ENCODE measurements at places on chromosomes 3 and 15.
A peak's percentile ranks its signal among the peaks of the same experiment; 100 is the strongest.

- no peak for DNase-seq
Measured at GRCh38 chr15:91113030-91113429, 13.0 kb downstream of the SV2B start.

DNA sequence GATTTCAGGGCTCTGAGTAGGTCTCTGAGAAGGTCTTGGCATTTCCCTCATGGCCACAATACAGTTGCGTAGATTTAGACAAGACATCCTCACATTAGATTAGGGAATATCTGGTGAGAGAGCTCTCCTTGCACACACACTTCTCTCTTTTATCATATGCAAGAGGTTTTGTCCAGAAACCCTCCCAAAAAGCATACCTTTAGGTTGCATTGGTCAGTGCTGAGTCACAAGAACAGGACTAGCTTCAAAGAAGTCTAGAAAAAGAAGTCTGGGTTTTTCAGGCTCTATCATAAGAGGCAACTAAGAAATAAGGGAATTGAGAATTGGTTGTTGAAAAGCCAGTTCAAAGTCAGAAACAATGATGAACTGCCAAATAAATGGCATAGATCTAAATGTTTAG, 40.1 kb upstream of the MITF start:
- DNase-seq = no peak

DNA sequence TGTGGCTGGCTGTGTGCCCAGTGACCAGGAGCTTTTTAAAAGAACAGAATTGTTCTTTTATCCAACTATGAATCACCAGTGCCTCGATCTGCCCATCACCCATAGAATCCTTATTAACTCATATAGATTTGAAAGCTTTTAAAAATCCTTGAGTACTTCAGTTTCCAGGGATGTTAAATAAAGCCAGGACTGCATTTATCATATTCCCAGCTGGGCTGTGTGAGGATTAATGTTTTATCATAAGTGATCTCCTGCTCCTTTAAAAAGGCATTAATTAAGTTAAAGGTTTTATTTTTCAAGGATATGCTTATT, 234.0 kb downstream of the MYRIP start:
- peak; percentile 75 for DNase-seq

DNA sequence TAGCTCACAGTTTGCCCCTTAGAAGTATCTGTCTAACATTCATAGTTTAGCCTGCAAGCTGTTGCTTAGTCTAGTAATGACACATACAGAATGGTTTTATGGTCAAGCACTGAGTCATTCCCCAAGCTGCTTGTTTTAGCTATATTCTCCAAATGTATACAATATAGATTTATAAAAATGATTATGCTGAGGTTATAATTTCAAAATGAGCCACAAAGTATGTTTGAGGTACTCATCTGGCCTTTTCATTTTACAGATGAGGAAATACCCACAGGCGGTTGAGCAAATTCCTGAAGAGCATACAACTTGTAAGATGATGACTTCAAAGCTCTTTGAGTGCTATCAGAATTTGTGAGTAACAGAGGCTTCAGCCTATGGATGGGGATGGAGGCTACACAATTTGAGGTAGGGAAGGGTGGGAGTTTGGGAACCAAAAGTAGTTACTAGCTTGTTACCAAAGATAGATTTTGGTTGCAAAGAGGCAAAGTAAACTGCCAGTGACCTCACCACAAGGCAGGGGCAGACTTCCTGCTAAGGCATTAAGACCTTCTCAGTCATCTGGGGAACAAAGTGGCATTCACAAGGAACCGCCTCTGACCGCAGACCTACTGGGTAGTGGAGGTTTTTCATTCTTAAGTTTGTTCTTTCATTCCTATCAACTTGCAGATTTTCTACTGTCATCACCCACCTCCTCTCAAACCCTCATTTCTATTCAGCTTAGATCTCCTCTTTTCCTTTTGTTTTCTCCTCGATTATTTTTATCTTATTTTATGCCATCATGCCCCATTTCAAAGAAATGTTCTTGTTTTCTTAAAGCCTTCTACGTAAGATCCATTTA, 257.2 kb upstream of the NECTIN3 start:
- peak; percentile 92 for DNase-seq

GRCh38 chr3:57164657-57165573, at the start of gene IL17RD:
Gene IL17RD (minus strand): TSS chr3:57165353. CDS start chr3:57165286, 67 bp downstream.
- peak; percentile 80 for DNase-seq

DNA sequence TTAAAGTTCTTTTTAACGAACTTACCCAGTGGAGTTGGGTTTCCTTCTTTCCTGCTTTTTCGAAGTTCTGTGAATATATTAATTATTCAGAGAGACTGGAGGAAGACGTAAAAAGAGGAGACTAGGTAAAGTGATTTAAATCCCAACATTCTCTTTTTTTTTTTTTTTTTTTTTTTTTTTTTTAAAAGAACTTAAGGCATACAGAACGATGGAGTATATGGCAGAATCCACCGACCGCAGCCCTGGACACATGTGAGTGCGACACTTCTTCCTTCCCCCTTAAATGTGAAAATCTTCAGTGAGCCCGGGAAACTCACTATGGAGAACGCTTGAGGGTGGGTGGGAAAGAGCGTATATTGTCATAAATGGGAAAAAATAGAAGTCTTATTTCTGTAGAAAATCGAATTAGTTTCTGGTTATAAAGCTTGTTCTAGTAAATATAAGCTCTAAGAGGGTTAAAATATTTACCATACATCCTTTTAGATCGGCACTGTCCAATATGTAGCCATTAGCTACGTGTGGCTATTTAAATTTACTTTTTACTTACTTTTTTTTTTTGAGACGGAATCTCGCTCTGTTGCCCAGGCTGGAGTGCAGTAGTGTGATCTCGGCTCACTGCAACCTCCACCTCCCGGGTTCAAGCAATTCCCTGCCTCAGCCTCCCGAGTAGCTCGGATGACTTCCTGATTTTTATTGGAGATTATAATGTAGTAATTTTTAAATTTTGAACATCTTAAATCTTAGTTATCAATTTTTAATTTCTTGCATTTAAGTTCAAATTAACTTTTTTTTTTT, 892 bp downstream of the NMD3 start:
- DNase-seq = peak; percentile 41

Data from EH (cell line).